CD4-positive, alpha-beta T cell treated with Interleukin-17A for 4 hours (primary cell): ENCODE measurements at places on chromosomes 2 and 18.

DNA sequence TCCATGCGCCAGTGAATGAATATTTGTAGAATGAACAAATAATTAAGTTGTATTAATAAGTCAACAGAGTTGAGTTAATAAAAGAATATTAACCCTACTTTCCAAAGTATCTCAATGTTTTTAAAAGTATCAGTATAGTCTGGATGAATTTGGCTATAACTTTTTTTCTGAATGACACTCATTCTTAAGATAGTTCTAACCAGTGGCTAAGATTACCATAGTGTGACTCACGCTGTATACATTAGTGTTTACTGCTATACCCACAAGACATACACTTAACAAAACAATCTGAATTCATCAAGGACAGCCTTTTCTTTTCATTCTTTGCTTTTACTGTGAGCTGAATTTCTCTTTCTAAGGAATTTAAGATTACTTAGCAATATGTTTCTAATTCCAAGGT is 77.0 kb upstream of the PDE1A start:
- DNase-seq, result no peak

- DNase-seq, result no peak
These were observed 473.5 kb downstream of the RIT2 start for GRCh38 chr18:42641996-42642395.

- peak; percentile 24 for DNase-seq
These were observed 675 bp downstream of the FZD5 start for GRCh38 chr2:207768866-207769596.

- DNase-seq, result no peak
These were observed 5.3 kb upstream of the FLACC1 start for GRCh38 chr2:201362396-201362795.

GRCh38 chr2:118460425-118460824 is 372.2 kb downstream of the INSIG2 start:
- no peak for DNase-seq
